ENCODE measurements at places on chromosomes 5 and 9.
A peak's percentile ranks its signal among the peaks of the same experiment; 100 is the strongest.

- DNase-seq = no peak
Measured at GRCh38 chr5:10854506-10855277, 93.7 kb upstream of the DAP start.

DNA sequence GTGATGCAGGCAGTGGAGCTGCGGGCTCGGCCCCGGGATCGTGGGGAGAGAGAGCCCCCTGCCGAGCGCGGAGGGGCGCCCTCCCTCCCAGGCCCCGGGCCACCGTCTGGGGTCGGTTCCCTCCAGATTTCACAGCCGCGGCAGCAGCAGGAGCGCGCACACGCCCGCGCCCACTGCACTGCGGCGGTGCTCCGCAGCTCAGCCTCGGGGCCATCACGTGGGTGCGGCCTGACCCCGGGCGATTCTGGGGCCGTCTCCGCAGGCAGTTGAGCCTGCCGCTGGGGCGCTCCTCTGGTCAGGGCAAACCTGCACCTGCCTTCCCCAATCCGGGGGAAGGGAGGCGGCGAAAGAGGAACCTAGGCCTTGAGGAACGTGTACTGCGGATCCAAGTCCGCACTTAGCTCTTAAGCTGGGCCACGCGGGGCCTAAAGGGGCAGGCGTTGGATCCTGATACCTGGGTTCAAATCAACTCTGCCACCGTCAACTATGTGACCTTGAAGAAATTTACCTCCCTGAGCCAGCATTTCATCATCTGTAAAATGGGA, 9.4 kb upstream of the DELE1 start:
- peak; percentile 4 for DNase-seq

DNA sequence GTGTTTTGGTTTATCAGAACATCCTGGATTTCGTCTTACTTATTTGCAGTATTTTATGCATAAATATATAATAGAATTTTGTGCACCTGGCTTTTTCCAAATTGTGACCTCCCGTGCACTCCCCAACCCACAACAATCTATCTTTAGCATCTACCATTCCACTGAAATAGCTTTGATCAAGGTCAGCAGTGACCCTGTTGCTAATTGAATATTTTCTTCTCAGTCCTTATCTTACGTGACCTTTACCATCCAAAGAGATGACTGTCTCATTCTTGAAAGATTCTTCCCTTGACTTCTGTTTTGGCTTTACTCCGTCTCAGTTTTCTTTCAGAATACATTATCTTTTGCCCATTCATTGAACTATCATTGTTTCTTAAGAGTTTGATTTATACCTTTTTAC, 18.4 kb downstream of the NDUFS4 start:
- DNase-seq = no peak

DNA sequence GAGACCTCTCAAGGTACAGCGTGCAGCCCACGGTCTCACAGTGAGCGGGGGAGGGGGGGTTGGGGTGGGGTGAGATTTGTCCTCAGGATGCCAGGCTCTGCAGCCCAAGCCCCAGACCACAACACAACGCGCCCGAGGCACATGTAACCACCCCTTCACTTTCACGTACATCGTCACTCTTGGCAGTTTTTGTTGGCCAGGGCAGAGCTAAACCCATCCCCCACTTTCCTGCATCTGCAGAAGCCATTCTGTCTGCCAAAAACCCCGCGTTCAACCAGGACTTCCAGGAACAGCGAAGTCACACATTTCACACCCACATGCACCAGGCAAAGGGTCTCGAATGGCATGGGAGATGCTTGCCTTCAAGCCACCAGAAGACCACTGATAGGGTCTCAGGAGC, 9.4 kb upstream of the SMIM23 start:
- no peak for DNase-seq

GRCh38 chr9:134317790-134318414, 8.4 kb upstream of the RXRA start:
- DNase-seq = no peak

DNA sequence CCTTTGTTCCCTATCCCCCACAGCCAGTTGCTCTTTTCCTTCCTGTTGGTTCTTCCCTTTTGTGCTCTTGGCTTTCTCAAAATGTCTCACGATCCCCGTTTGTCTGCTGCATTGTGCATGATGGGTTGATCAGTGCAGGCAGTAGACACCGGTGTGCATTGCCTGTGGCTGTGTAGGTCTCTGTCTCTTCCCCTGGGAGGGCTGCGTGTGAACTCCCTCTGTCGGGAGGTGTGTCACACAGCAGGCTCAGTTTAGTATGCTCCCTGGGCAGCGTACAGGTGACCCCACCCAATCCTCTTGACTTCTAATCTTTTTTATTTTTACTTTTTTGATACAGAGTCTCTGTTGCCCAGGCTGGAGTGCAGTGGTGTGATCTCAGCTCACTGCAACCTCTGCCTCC, 265.3 kb downstream of the FSTL4 start:
- no peak for DNase-seq

- DNase-seq = no peak
Measured at GRCh38 chr5:148791334-148791667, 35.1 kb upstream of the ADRB2 start.

GRCh38 chr5:125926172-125926571, 497.0 kb upstream of the GRAMD2B start:
- DNase-seq = no peak

Data from activated T-cell treated with anti-CD3 and anti-CD28 coated beads for 1 hour (primary cell).